ENCODE measurements at places on chromosomes 13 and 19.

- no peak for DNase-seq
Measured at GRCh38 chr19:8518536-8518935, 4.6 kb upstream of the ZNF414 start.

GRCh38 chr19:33797802-33798671, 1.4 kb downstream of the KCTD15 start:
- no peak for DNase-seq

DNA sequence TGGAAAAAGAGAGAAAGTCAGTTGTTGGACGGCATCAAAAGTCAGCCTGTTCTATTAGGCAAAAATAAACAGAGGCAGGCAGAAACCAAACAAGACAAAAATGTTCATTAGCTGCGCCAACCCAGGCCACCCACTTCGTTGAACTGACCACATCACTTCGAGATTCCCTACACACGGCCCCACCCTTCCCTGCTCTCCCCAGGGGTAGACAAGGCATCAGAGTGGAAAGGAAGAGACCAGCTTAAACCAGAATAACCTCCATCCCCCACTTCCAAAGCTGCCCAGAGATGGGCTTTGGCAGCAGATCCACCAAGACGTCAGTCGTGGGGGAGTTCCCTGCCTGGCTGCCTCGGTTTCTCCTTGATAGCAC, 204.6 kb upstream of the TSHZ3 start:
- no peak for DNase-seq

DNA sequence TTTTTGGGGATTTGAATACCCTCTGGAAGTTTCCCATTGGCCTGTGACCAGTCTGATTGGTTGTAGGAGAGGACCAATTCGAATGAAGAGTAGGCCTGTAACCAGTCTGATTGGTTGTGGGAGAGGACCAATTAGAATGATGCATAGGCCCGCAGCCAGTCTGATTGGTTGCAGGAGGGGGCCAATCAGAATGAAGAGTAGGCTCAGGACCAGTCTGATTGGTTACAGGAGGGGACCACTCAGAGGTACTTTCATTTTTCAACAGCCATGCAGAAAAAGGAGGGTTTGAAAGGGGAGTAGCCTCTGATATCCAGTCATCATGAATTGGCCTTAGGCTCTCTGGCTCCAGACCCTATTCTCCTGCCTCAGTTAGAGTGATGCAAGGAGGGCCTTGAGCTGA, 30.4 kb upstream of the SLC1A5 start:
- no peak for DNase-seq

- DNase-seq = no peak
Measured at GRCh38 chr13:39930544-39931444, 275.3 kb downstream of the COG6 start.

GRCh38 chr19:42130254-42130573, 2.0 kb downstream of the POU2F2 start:
- DNase-seq = no peak
